NCI-H1105 treated with DMSO at 0.1 percent for 48 hours (cell line): ENCODE measurements at places on chromosomes 3 and 15.

DNA sequence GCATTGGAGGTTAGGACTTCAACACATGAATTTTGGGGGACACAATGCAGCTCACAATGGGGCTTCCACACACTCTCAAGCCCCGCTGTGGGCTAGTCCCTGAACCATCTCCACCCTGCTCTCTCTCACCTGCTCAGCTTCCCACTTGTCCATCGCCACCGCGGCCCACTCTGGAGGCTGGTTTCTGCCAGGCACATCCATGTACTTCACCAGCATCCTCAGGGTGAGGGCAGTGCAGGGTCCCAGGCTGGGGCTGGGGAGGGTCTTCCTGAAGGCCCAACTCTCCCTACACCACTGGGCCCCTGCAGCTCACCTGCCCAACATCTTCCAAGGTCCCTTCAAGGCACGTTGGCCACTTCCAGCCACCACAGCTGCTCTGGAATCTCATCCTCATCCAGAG lies 46.4 kb downstream of the KLF15 start:
- DNase-seq, result no peak

GRCh38 chr3:134350861-134351311 lies 23.4 kb downstream of the AMOTL2 start:
- no peak for DNase-seq

- no peak for DNase-seq
Observed at GRCh38 chr3:53674582-53674981, 171.6 kb downstream of the CHDH start.

DNA sequence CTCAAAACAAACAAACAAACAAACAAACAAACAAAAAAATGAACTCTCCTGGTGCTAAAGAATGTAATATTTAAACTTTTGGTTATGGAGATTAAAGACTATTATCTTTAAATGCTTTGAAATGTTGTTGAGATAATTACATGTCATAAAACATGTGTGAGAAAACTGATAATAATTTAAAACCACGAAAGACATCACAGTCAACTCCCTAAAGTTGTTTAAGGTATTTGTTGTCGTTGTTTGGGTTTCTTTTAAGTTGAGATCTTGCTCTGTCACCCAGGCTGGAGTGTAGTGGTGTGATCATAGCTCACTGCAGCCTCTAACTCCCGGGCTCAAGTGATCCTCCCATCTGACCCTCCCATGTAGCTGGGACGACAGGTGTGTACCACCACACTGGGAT lies 12.0 kb downstream of the EFCAB12 start:
- no peak for DNase-seq

- no peak for DNase-seq
Observed at GRCh38 chr3:127682561-127682960, 9.8 kb downstream of the ABTB1 start.

GRCh38 chr3:159938714-159939113 lies 49.9 kb upstream of the IL12A start:
- no peak for DNase-seq

DNA sequence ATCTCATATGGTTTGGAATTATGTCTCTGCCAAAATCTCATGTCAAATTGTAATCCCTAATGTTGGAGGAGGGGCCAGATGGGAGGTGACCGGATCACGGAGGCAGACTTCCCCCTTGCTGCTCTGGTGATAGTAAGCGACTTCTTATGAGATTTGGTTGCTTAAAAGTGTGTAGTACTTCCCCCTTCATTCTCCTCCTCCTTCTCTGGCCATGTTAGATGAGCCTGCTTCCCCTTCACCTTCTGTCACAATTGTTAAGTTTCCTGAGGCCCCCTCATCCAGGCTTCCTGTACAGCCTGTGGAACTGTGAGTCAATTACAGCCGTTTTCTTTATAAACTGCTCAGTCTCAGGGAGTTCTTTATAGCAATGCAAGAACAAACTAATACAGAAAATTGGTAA lies 51.1 kb downstream of the NEDD4 start:
- DNase-seq, result no peak

DNA sequence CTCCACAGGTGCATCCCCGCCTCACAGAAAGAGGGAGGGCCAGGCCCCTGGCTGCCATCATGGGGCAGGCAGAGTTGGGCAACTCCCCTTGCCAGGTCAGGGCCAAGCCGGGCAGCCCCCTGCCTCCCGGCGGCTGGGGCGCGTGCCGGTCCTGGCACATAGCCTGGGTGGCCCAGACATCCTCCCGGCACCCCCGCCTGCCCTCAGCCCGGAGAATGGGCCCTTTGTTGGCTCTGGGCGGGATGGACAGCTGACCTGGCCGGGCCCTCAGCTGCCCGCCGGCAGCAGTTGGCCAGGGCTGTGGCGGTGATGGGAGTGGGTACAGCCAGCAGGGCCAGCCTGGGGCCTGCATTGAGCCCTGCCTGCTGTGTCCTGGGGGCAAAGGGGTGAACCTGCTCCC lies 16.5 kb downstream of the PLXNA1 start:
- no peak for DNase-seq

GRCh38 chr3:126194713-126195305 lies 14.4 kb upstream of the ALDH1L1 start:
- DNase-seq, result peak; percentile 11

DNA sequence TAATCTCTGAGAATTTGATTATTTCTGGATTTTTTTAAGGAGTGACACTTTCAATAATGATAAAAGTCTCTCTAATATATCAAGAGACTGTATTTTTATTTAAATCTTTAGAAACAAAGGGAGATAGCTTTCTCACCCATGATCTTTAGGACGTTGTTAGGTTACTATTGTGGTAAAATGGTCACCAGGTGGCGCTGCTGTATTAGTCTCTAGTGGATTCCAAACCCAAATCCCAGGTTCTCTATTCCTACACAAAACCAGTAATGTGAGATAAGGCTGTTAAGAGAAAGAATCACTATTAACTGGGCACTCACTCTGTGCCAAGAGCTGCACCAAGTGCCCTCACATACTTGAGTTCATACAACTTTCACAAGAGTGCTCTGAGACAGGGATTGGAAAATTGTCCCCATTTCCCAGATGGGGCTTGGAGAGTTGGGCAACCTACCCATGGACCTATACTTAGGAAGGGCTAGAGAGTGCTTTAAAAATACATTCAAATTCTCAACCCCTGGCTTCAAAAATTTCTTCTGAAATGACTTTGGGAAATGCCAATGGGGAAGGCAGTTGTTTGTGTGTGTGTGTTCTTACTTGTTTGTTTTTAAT lies 593.4 kb upstream of the TGFBR2 start:
- DNase-seq, result peak; percentile 54

GRCh38 chr3:136805795-136806194 lies 13.1 kb upstream of the SLC35G2 start:
- no peak for DNase-seq

GRCh38 chr3:100096866-100097265 lies 17.4 kb downstream of the FILIP1L start:
- DNase-seq, result no peak

- DNase-seq, result no peak
Observed at GRCh38 chr3:46585799-46586693, 19.9 kb upstream of the LRRC2 start.

GRCh38 chr3:152519376-152519775 lies 250.6 kb downstream of the MBNL1 start:
- no peak for DNase-seq

GRCh38 chr15:48569591-48570302 lies 75.8 kb downstream of the FBN1 start:
- DNase-seq, result no peak

DNA sequence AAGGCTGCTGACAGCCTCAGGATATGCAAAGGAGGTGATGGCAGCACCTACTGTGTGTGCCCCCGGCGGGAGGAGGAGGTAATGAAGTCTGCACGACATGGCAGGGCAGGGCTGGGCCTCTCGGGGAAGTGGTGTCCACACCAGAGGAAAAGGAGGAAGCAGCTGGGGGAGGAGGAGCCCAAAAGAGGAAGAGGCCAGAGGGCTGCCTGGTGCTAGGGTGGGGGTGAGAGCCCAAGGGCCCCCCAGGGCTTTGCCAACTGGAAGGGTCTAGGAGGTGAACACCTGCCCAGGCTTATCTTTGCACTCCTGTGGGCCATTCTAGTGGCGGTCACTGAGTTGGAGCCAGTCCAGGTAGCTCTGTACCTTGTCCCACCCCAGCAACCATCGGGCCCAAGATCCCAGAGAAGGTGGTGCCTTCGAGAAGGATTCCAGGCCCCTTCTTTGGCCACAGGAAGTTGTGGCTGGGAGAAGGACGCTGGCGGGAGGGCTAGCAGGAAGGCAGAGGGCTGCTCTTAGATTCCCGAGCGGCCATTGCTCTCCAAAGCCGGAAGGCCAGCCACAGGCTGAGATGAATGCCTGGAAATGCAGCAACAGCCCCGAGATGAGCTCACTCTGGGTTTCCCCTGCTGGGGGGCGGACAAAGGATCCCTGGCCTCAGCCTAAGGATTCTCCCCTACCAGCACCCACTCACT lies 7.0 kb downstream of the GNAI2 start:
- no peak for DNase-seq

DNA sequence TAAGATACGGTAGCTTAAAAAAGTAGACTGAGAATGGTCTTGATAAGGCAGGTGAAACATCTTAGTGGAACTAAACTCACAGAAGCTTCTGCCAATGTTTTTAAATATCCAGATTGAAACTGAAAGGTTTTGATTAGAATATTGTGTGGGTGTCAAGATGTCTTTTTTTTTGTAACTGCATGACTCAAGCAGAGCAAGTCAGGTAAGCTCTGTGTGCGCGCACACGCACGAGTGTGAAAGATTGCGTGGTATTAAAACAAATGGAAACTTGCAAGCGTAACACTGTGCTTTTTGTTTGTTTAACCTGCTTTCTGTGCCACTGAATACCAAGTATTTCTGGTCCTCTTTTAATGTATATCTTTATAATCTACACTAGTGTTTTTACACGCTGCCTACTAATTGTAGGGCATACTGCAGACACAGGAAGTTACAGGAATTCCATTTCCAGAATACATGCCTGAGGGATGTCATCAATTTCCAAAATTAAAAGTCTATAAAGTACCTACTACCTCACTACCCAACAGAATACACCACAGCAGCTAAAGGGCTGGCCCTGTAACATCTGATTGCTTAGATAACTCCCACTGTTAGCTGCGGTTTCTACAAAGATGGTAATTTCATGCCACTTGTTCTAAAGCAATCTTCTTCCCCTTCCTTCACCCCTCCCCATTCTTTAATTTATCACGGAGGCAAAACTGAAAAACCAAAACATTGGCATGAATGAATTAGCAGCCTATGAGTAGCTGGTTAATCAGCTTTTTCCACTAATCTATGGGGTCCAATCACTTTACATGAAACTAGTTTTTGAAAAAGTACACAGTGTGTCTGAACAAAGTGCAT lies 472.8 kb downstream of the SHQ1 start:
- DNase-seq, result no peak

- DNase-seq, result peak; percentile 74
Observed at GRCh38 chr15:77083381-77084160, 12.7 kb upstream of the TSPAN3 start.

DNA sequence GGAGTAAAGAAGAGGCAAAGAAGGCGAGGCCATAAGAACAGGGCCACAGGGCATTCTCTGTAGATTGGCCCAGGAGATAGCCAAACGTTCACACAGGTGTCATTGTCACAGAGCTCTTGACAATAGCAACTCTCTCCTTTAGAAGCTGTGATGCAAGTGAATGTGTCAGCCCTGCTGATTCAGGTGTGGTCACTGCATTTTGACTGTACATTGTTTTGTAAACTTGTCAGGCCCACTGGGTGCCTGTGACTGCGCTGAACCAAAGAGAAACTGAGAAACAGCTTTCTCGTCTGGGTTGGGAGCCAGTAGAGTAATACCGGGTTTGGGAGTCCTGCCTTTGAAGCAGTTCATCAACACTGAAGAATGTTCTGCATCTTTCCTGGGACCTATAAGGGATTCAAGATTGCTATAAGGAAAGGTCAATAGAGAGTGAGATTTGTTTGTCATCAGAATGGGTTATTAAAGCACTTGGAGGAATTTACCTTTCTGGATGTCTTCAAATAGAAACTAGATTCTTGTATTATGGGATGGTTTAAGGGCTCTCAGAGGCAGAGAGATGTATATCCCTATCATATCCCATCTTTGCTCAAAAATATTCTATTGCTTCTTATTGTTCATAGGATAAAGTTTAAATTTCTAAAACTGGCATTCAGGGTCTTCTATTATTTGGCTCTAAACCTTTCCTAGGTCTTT lies 45.4 kb downstream of the TMEM45A start:
- DNase-seq, result no peak

DNA sequence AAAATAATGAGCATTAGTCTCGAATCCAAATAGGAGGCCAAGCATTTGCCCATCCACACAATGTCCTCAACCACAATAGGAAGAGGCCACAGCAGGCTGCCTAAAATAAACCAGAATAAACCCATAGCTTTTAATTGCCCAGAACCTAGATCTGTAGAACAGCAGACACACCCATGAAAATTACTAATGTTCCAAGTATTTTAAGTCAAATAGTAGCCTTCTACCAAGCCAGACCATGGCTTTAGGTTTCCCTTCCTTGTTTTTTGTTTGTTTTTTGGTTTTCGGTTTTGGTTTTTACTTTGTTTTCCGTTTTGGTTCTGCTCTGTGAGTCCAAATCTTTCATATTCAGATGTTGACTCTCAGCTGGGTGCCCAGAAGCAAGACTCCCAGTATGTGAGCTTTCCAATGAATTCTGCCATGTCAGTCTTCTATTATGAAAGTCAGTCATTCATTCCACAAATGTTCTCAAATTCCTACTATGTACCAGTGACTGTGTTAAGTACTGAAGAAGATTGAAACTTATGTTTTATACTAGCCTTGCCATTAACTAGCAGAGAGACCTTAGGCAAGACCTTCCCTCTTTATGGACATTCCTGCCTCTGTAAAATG lies 57.8 kb upstream of the BOC start:
- no peak for DNase-seq

DNA sequence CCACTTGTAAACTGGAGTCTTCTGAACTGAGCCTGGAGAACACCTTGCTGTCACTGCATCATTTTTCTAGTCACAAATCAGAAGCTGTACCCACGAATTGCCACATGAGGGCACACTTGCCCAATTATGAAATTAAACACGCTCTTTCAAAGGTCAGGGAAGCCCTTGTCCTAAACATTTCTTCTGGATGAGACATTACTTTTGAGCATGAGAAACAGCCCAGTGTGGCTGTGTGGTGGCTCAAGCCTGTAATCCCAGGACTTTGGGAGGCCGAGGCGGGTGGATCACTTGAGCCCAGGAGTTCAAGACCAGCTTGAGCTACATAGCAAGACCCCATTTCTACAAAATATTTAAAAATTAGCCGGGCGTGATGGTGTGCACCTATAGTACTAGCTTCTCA lies 27.5 kb upstream of the CFAP161 start:
- peak; percentile 8 for DNase-seq

- no peak for DNase-seq
Observed at GRCh38 chr3:151142929-151143328, 57.5 kb downstream of the MED12L start.

DNA sequence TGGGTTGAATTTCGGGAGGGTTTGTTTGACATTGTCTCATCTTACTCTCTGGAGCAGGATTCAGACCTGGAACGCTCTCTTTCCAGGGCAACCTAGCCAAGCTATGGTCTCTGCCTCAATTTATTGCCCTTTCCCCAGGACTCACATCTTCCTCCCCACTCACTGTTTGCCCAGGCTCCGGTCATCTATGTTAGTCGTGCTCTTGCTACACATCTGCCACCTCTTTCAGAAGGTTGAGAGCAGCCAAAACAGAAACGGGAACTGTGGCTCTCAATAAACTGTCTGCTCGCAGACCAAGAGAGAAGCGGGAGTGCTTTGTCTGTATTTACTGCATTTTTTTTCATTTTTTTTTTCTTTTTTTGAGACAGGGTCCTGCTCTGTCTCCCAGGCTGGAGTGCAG lies 81.6 kb downstream of the ST6GAL1 start:
- no peak for DNase-seq

GRCh38 chr3:8113626-8114025 lies 388.0 kb upstream of the LMCD1 start:
- peak; percentile 10 for DNase-seq

GRCh38 chr3:40655551-40655950 lies 130.8 kb downstream of the ZNF621 start:
- DNase-seq, result no peak

GRCh38 chr3:148717885-148718561 lies 20.3 kb downstream of the AGTR1 start:
- no peak for DNase-seq
